NCI-H2171 (cell line): ENCODE measurements at places on chromosomes 16 and 17.

DNA sequence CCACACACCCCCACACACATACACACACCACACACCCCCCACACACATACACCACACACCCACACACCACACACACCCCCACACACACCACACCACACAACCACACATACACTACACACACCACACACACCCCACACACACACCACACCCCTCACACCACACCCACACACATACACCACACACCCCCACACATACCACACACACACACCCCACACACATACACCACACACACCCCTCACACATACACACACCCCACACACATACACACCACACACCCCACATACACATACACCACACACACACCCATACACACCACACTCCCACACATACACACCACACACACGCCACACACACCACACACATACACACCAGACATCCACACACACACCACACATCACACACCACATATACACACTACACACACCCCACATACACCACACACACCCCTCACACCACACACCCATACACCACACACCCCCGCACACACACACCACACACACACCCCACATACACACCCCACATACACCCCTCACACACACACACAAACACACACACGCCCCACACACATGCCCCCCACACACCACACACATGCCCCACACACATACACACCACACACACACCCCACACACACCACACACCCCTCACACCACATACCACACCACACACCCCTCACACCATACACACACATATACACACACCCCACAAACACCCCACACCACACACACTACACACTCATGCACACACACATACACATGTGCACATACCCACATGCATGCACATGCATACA, 25.9 kb upstream of the GSG1L start:
- DNase-seq = no peak

- DNase-seq = no peak
These were observed 3.0 kb upstream of the TAC4 start for GRCh38 chr17:49850772-49851386.

DNA sequence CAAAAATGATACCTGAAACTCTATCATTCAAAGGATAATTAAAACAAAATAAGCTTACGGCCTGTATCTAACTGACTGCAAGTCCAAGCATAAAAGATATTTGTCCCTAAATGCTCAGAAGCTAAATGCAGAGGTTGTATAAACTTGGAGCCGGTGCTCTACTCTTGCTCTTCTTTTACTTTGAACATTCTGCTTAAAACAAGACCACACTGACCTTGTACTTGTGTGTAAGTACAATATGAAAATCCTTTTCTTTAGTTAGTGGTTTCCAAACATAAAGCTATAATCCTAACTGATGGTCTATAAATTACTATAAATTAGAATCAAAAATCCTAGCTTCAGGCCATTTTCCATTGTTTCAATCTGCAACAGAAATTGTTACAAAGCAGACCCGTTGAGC, 74.6 kb downstream of the SPAG9 start:
- DNase-seq = no peak

DNA sequence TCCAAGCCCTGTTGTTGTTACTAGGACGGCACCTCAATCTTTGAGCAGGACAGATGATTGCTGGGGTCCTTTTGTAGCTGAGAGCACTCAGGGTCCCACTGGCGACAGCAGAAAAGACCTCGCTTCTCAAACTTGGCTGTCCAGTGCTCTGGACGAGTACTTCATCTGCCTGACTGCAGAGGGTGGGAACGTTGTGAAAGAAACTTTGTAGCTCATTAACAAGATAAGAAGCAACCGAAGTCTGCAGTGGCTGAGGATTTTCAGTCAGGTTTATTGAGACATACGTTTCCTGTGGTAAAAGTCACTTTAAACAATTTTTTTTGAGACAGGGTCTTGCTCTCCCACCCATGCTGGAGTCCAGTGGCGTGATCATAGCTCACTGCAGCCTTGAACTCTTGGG, 191.7 kb downstream of the PRKCB start:
- no peak for DNase-seq

DNA sequence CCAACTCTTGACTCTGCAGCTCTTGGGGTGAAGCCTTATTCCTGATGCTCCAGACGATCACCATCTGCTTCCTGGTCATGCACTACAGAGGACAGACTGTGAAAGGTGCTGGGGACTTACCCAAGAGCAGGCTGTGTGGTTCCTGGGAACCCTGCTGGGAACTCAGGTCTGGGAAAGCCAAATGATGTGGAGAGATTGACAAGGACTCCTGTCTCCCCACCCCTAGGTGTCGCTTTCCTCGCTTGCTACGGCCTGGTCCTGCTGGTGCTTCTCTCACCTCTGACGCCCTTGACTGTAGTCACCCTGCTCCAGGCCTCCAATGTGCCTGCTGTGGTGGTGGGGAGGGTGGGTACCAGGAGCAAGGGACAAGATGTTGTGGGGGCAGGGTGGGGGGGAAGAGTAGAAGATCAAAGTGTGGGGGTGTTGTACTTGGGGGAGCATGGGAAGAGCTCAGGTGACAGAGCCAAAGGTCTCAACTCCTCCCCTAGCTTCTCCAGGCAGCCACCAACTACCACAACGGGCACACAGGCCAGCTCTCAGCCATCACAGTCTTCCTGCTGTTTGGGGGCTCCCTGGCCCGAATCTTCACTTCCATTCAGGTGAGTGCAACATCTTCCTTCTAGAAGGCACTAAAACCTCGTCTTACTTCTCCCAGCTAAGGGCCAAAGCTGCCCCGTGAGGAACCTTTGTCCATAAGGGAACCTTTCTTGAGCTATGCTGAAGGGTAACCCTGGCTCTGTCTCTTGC, 3.0 kb downstream of the SOX15 start:
- no peak for DNase-seq

DNA sequence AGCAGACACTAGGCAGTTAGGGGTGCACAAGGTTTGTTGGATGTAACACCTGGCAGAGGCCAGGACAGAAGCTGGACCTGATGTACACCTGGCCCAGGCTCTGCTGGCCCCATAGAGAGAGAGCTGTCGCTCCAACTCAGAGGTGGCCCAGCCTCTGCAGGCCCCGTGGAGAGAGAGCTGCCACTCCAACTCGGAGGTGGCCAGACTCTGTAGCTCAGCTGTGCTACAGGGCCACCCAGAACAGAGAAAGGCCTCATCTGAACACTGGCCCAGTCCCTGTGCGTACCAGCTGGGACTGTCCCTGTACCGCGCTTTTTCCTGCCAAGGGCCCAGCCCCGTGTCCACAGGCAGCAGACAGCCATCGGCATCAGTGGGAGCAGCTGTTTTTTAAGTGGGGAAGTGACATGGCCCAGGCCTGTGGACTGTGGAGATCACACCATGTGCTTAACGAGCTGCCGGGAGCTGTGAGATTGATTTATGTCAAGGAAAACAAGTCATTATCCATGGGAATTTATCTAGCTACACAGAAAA, 176.4 kb upstream of the CHMP6 start:
- no peak for DNase-seq

GRCh38 chr17:14398766-14399165, 97.9 kb downstream of the HS3ST3B1 start:
- no peak for DNase-seq

- DNase-seq = peak; percentile 73
These were observed 31.5 kb downstream of the TBX4 start for GRCh38 chr17:61483778-61484116.

DNA sequence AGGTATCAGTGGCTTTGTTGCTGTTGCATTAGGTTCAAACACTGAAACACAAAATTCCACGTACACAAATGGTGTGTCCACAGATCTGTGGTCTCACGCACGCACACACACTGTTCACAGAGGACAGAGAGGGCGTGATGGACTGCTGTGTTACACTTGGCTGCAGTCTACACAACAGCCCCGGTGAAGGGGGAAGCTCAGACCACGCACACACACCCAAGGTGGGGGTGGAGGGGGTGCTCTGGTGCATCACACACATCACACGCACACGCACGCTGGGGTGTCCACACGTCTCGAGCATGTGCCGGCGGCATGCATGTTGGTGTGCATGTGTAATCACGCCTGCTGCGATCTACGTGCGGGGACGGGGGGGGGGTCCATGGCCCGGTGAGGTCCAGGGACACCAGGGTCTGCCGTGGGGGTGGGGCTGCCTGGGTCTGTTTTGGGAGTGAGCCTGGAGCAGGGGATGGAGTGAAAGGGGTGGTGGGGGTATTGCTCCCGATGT, 7.3 kb downstream of the HSD3B7 start:
- DNase-seq = no peak

GRCh38 chr16:2178321-2179106, 17.9 kb downstream of the CASKIN1 start:
- no peak for DNase-seq

DNA sequence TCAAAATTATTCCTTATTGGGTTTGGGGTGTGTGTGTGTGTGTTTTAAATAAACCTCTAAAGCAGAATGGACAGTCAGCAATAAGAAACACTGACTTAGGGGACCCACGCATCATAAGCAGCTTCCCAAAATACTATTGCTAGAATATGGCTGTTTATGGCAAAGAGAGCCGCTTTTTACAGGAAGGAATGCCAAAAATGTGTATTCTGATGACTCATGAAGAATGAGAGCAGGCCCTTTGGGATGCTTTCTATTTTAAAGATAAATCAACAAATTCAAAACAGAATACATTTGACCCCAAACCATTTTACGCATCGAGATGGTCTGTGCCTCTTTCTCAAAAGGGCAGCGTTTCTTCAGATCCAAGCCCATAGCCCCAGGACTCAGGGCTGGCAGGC, 37.5 kb downstream of the ARHGAP17 start:
- DNase-seq = no peak

- no peak for DNase-seq
These were observed 9.7 kb upstream of the ANKS4B start for GRCh38 chr16:21223787-21224186.

GRCh38 chr16:66740010-66740409, 11.4 kb downstream of the DYNC1LI2 start:
- DNase-seq = no peak

- no peak for DNase-seq
These were observed 27.4 kb downstream of the TMC6 start for GRCh38 chr17:78101112-78101511.

GRCh38 chr17:50047488-50048126, 8.3 kb upstream of the ITGA3 start:
- DNase-seq = no peak

- no peak for DNase-seq
These were observed 367.4 kb downstream of the SEC14L1 start for GRCh38 chr17:77508047-77508715.

GRCh38 chr16:6362321-6362720, 970.3 kb upstream of the RBFOX1 start:
- no peak for DNase-seq

GRCh38 chr16:51049276-51049675, 101.8 kb downstream of the SALL1 start:
- no peak for DNase-seq

- DNase-seq = no peak
These were observed 4.5 kb upstream of the LMF1 start for GRCh38 chr16:975291-975690.

DNA sequence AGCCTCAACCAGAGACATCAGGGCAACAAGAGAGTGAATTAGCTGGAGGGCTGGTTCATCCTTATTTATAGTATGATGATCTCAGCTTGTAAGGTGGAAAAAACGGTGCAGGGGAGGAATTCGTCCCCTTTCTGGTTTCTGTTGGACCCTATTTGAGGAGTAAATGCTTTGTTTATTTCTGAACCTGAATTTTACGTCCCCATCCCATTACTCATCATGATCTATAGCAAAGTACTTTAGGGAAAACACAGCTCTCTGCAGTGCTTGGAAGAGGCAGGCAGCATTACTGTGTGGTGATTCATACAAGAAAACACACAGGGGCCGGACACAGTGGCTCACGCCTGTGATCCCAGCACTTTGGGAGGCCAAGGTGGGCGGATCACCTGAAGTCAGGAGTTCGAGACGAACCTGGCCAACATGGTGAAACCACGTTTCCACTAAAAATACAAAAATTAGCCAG, 8.0 kb upstream of the VAT1L start:
- DNase-seq = no peak

- DNase-seq = no peak
These were observed 22.1 kb downstream of the IRF8 start for GRCh38 chr16:85921026-85921425.

- peak; percentile 75 for DNase-seq
These were observed at the start of gene EFNB3 for GRCh38 chr17:7704601-7705268. Gene EFNB3, plus strand, starts transcription at chr17:7705202. Its CDS starts 397 bp downstream, at chr17:7705599.

GRCh38 chr16:78844682-78845081, 745.2 kb downstream of the WWOX start:
- DNase-seq = no peak
